ENCODE measurements at places on chromosomes 7 and 10.

DNA sequence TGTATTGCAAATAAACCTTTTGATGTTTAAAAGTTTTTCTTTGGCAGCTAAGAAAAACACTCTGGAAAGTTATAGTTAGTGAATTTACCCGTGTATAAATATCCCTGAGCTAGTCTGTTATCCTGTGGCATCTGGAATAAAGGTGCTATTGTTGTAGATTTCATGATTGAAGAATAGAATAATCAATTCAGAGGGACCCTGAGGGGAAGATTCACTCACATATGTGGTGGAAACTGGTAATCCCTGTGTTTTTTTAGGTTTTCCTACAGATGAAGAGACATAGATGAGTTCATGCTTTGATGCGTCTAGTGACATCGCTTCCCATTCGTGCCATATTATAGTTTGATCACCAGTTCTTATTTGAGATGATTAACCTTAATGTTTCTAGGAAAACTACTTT, 164.6 kb downstream of the TWIST1 start:
- no peak for DNase-seq

DNA sequence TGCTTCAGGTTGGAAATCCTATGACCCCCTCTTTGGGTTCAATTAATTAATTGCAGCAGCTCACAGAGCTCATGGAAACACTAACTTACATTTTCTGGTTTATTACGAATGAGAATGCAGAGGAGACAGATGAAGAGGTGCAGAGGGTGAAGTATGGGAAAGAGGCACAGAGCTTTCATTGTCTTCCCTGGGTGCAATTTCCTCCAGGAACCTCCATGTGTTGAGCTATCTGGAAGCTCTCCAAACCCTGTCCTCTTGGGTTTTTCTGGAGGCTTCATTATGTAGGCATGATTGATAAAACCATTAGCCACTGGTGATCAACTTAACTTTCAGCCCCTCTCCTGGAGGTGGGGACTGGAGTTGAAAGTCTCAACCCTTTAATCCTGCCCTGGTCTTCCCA, 133.0 kb upstream of the AUTS2 start:
- DNase-seq, result no peak

DNA sequence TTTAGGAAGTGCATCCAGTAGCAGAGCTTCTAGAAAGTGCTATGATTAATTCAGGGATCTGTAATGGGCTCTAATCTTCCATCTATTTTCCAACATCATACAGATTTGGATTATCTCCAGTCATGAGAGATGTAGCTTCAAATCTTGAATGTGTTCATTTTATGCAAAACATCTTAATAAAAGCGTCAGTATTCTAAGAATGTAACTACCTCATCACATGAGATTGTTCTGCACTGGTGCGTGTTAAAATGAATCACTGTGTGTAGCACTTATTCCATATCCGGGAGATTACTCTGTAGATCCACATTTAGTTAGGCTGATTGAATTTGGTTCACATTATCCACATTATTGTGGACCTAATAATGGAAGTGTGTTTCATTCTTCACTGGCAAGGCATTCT, 344.9 kb upstream of the CHRM2 start:
- DNase-seq, result no peak

- no peak for DNase-seq
Observed at GRCh38 chr7:30684351-30684750, 2.1 kb upstream of the CRHR2 start.

- DNase-seq, result no peak
Observed at GRCh38 chr7:74449809-74450397, 3.8 kb upstream of the GTF2IRD1 start.

DNA sequence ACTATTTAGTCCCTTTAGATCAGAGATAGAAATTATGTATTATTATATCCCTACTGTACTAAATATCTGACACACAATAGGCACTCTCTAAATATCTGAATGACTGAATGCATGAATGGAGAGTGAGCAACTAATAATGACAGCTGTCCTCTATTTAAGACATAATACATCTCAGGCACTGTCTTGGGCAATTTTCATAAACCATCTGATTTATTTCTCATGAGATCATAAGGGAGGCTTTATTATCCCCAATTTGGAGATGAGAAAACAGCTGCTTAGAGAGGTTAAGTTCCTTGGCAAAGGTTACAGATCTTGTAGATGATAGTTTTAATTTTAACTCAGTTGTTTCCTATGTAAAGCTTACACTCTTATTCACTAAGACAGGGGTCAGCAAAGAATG, 570.6 kb downstream of the GRM8 start:
- no peak for DNase-seq

DNA sequence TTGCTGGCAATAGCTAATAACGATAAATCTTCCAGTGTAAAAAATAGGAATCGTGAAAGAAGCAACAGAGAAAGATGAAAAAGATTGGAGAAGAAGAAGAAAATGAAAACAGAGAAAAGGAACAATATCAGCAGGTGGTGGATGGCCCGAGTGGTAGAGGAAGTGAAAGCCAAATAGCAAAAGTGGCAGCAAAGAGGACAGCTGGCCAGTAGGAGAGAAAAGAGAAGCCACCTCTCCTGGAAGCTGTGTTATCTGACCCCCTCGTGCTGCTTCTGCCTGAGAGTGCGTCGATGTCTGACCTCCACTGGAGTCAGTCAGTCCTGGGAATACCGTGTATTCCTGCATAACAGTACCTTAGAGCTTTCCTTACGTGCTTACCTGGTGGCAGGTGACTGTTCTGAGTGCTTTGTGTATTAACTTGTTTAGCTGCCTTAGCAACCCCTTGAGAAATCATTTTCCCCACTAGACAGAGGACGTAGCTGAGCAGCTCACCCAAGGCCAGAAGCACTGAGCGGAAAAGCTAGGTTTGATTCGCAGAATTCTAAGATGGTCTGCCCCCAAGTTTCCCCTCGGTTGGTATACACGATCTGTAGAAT, 88.3 kb downstream of the CHN2 start:
- DNase-seq, result no peak

GRCh38 chr10:75110006-75110632, 1.3 kb upstream of the SAMD8 start:
- no peak for DNase-seq

- no peak for DNase-seq
Observed at GRCh38 chr10:72277340-72277995, 3.7 kb downstream of the DDIT4 start.

- DNase-seq, result no peak
Observed at GRCh38 chr7:26673858-26674257, 190.5 kb downstream of the SKAP2 start.

DNA sequence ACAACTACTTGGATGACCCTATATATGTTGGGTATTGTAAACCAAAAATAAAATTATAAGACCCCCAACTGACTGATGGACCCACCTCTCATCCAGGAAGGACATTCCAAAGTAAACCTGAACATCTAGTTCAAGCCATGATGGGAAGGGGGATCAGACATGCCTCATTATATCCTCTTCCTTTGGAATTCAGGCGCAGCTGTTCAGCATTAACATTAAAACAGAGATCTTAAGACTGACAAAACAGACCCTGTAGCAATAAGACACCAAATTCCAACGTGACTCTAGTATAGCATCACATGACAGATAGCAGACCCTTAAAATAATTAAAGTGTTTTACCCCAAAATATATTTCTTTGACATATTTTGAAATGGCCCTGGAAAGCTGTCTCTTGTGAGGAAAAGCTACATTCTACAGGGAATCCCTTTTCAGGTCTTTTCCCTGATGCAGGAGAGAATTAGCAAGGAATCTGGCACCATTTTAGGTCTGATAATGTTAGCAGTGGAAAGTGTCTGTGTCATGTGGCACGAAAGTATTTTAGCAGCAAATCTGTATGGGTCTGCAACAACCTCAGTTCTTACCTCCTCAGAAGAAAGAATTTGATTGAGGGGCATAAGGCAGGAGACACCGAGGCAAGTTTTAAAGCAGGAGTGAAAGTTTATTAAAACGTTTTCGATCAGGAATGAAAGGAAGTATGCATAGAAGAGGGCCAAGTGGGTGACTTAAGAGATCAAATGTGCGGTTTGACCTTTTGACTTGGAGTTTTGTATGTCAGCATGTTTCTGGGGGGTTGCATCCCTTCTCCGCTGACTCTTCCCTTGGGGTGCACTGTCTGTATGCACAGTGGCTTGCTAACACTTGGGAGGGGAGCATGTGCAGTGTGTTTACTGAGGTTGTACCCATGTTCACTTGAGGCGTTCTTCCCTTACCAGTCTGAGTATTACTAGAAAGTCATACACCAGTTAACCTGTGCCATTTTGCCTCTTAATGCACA, 236.6 kb upstream of the PPP1R3A start:
- DNase-seq, result no peak

All from breast epithelium (tissue), 4 donors.